EL (cell line): ENCODE measurements at places on chromosomes 16 and 17.

DNA sequence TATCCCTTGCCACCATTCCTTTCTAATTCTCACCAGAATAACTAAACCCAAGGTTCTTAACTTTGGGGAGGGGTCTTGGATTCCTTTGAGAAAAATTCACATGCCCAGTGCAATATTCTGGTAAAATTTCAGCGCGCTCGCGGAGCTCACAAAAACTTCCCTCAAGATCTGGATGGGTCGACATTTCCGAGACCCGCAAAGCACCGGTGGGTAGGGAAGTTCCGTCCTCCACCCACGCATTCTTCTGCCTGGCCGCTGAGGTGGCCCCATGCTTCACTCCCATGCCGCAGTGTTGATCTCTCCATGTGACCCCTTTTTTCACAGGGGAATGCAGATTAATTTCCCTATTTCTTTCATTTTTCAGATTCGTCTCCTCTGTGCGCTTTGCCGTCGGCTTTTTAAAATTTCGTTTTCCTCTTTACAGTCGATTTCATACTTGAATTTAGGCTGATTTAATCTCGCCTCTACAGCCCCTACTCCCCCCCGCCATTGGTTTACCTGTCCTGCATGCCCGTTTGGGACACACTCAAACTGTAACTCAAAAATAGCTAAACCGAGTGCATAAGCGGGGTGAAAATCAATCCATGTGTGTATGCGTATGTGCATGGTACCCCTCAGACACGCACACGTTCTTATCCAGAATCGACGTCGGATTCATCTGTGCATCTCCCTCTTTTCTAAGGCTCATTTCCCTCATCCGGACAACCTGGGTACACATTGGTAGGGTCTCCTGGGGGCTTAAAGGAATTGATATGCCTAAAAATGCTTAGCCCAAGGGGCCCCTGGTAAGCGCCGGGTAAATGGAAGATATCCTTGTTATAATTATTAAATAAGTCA, 1.4 kb upstream of the SP6 start:
- no peak for DNase-seq

- no peak for DNase-seq
Measured at GRCh38 chr17:20996724-20997615, 45.8 kb downstream of the USP22 start.

DNA sequence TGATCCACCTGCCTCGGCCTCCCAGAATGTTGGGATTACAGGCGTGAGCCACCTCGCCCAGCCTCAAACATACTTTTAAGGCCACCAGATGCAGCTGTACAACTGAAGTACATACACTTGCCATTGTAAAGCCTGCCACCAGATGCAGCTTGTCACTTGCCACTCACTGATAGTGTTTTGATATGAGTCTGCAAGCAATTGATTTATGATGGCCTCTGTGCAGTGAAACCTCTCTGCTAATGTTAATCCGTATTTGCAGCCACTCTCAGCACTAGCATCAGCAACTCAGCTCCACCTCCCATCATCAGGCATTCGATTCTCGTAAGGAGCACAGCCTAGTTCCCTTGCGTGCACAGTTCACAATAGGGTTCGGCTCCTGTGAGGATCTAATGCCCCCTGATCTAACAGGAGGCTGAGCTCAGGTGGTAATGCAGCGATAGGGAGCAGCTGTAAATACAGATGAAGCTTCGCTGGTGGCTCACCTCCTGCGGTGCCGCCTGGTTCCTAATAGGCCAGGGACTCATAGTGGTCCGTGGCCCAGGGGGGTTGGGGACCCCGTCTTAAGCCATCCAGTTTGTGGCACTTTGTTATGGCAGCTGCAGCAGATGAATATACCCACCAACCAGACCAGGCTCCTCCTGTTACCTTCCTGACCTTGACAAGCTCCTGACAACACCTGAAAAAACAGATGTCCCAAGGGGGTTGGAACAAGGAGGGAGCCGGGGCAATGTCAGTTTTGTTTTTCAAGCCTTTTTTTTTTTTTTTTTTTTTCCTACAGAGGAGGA, 1.3 kb upstream of the HERPUD1 start:
- DNase-seq = no peak

DNA sequence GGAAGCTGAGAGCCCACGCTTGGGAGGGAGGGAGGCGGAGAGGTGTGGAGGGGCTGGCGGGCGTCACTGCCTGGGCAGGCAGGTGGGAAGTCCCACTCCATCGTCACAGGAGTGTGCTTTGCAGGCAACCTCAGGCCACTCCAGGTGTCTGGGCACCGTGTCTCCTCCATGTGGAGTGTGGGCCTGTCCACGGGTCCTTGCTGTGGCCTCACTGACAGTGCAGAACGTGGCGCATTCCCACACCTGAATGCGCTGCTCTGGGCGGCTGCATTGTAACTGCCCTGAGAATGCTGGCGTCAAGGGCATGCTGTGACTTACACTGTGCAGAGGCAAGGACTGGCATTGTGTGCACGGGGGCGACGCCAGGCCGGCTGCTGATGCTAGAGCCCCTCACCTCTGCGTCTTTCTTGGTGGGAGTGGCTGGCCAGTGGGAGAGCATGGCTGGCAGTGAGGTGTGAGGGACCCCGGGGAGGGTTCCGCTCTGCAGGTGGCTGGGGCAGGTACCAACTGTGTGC, 66.4 kb downstream of the BANP start:
- DNase-seq = no peak

DNA sequence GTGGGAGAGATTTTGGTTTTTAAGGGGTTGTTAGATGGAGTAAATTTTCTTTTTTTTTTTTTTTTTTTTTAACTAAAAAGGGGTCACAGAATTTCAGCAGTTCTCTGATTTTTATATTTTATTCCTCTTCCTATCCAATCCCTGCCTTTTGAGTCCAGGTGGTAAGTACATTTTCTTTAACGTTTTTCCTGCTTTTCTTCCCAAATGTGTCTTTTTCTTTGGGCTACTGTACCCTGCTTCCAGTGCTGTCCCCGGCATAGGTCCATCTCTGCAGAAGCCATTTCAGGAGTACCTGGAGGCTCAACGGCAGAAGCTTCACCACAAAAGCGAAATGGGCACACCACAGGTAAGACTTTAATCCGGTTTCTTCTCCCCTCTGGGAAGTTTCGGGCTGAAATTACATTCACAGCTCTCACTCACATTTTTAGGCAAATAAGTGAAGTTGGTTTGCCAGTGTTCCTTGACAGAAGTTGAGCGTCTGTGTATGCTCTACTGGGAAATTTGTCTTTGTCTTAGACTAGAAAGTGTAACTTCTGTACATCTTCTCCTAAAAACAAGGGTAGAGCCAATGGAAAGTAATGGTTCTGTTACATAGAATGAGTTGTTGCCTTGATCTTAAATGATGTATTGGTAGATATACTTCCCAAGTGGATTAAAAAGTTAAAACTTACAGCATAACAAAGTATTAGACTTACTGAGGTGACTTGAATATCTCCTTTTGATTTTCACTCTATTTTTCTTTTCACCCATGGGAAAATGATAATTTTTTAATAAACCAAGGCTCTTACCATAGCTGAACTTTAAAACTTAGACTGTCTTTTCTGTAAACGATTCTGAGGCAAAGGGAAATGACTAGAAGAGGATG, 54.5 kb downstream of the TUBD1 start:
- no peak for DNase-seq

DNA sequence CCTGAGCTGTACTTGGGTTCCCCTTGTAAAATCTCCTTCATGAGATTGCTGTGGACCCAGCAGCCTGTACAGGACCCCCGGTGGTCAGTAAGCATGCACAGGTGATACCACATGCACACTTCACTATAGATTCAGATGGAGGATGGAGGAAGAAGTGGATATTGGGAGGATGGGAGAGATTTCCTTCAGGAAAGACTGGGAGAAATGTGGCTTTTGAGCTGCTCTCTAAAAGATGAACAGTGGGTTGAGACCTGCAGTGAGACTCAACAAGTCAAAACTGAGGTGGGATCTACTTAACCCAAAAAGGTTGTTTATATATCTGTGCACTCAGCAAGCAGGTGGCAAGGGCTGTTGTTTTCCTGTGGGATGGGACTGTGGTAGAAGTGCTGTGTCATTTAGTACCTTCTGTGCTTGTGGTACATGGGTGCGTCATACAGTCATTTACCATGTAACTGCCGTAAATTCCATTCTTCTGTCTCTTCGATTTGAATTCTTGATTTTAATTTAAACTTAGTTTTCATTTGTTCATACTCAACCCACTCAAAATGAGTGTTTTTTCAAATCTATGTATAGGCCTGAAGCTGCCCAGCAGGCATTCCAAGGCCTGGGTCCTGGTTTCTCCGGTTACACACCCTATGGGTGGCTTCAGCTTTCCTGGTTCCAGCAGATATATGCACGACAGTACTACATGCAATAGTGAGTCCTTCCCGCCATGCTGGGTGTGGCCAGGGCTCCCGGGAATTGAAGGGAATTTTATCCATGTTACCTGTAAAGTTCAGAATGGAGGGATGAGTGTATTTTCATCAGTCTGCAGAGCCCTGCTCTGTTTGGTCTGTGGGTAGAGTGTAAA, 6.9 kb downstream of the HERPUD1 start:
- DNase-seq = no peak

DNA sequence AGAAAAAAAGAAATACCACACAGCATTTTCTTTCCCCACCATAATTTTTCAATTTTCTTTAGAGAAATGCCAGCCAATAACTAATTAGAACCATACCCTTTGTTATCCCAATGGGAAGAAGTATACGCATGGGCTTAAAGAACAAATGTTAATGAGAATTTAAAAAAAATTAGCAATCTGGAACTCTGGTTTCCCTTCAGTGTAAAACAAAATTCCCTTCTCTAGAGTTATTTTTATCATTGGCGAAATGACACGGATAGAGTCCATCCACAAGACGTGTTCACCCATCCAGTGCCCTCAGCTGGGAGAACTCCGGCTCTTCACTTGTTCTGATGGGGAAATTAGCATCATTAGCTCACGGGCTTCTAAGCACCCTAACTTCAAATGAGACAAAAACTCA, 3.3 kb downstream of the NXN start:
- DNase-seq = no peak

- no peak for DNase-seq
Measured at GRCh38 chr16:81148277-81148676, 52.1 kb upstream of the GCSH start.

- DNase-seq = no peak
Measured at GRCh38 chr17:39761861-39762496, 24.2 kb downstream of the GRB7 start.

GRCh38 chr17:77916264-77916663, 42.2 kb upstream of the TNRC6C start:
- DNase-seq = no peak

GRCh38 chr16:83965444-83966152, 2.4 kb upstream of the NECAB2 start:
- no peak for DNase-seq

DNA sequence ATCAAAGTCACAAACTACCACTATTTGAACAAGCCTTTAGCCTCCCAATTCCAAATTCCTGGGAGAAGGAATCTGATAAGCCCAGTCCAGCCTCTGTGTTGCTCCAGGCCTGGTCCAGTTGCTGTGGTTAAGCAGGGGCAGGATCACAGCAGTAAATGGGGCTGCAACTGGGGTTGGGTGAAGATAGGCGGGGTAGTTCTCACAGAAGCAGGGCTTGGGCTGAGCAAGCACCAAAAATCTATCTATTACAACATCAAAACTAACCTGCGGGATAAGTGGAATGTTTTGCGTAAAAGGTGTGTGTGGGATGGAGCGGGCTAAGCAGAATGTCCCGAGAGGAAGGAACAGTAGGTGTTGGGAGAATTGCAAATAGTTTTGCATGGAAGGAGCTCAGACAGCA, 23.0 kb upstream of the RNF135 start:
- no peak for DNase-seq

DNA sequence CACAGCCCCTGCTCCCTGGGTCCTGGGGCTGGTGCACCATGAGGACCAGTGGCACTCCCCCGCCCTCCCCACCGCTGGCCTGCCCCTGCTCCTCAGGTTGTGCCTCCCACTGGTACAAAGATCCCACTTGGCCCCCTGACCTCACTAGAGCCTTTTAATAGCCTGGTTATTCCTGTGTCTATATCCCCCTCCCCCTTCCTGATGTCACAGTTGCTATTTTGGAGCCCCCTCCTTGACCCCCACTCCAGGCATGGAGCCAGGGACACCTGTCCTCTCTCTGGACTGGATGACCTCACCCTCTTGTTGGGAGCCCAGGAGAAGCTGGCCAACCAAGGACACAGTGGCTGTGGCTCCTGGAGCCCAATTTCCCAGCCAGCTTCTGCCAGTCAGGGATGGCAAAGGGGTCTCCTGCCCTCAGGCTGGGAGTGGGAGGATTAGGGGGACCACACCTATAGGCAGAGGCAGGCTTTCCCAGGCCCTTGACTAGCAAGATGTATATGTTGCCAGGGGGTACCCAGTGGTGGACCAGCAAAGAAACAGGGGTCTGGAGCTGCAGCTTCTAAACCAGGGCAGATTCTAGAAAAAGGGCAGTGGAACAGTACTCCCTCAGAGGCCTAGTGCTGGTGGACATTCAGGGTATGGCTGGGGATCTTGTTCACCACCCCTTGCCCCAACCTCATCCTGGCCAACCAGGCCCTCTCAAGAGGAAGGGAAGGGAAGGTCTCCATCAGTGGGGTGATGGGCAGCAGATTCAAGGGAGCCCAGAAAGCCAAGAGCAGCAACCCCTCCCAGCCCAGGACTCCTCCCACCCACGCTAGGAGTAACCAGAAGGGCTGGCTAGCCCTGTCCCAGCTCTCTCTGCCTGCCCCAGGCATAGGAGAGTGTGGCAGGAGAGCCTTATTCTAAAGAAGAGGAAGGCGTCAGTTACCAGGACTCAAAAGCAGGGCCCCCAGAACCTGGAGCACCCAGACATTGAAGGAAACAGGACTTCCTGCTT, 10.9 kb downstream of the HDAC5 start:
- no peak for DNase-seq

GRCh38 chr16:19294156-19294649, 8.7 kb downstream of the CLEC19A start:
- DNase-seq = no peak

- DNase-seq = no peak
Measured at GRCh38 chr17:47929218-47930000, 12.0 kb upstream of the PNPO start.

DNA sequence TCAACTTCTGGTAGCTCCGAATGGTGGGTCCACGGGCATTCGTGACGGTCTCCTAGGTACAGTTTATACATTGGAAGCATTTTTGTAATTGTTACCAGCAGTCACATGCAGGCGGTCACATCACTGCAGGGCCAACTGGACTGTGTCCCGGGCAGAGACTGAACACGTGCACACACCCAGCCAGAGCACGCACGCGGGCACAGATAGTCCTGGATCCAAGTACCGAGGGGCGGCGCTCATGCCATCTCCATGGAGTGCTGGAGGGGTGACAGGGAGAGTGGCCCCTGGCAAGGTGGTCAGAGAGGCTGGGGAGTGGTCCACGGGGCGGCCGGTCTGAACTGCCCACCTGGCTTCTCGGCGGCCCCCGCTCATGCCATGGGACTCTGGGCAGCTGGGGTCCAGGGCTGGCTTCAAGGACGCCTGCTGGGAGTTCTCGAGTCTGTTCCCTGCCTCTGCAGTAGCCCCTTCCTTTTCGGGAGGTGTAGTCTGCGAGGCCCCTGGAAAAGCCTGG, 34.2 kb downstream of the BAIAP2 start:
- DNase-seq = no peak

- DNase-seq = no peak
Measured at GRCh38 chr16:56844056-56844455, 21.0 kb upstream of the SLC12A3 start.
